ENCODE measurements at places on chromosomes 13 and 19. TPM values are rescaled to one million over a fixed set of nuclear protein-coding genes. Genes with fewer than 3 reads are reported as not detected.

CYP4F22 gene
- total RNA-seq: not detected

LGALS4 gene
- 32.1 TPM for total RNA-seq

TEX29 gene
- total RNA-seq: not detected

PRTN3 gene
- total RNA-seq: 2.6 TPM

FLT3 gene
- not detected for total RNA-seq

ZNF100 gene
- 16.7 TPM for total RNA-seq

CD79A gene
- total RNA-seq: not detected

GJB2 gene
- total RNA-seq: not detected

INSR gene
- 513 TPM for total RNA-seq
